ENCODE measurements at places on chromosomes 12 and 14.
A peak's percentile ranks its signal among the peaks of the same experiment; 100 is the strongest.

GRCh38 chr12:53219956-53220693 lies 11.9 kb downstream of the RARG start:
- DNase-seq = peak; percentile 89

DNA sequence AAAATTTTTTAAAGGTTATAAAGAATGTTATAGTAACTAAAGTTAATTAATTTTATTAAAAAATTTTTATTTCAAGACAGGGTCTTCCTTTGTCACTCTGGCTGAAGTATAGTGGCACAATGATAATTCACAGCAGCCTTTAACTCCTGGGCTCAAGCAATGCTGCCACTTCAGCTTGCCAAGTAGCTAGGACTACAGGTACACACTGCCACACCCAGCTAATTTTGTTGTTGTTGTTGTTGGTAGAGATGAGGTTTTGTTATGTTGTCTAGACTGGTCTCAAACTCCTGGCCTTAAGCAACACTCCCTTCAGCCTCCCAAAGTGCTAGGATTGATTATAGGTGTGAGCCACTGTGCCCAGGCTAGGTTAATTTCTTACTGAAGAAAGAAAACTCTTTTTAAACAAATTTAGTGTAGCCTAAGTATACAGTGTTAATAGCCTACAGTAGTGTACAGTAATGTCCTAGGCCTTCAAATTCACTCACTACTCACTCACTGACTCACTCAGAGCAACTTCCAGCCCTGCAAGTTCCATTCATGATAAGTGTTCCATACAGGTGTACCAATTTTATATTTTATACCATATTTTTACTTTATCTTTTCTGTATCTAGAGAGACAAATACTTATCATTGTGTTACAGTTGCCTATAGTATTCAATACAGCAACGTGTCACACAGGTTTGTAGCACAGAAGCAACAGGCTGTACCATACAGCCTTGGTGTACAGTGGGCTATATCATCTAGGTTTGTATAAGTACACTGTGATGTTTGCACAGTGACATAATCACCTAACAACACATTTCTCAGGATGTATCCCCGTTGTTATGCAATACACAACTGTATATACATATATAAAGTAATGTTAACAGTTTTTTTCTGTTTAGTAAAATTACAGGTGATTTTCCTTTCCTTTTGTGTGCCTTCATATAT lies 24.7 kb upstream of the DNAAF2 start:
- no peak for DNase-seq

DNA sequence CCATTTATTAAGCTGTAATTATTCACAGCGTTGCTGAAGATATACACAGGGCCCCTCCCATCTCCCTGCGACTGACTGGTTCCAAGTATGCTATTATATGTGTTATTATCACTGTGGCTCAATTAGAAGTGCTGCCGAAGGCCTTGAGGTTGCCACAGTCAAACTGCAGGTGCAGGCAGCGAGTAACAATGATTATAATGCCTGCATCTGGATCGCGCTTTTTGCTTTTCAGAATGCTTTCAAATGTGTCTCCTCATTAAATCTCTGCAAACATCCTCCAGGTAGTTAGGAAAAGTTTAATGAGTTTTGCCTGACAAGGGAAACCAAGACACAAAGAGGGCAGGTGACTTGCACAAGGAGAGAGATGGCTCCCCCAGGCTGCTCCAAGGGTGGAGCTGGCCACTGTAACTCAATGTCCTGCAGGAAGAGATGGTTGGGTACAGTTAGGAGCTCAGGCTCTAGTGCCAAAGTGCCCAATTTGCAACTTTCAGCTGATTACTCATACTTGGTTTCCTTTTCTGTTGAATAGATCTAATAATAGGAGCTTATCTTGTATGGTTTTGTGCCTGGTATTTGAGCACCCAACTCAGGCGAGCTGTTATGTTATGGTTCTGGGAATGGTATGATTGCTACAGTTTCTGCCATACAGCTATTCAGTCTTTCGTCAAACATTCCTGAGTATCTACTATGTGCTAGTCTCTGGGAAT lies 1.7 kb upstream of the SYNE3 start:
- no peak for DNase-seq

GRCh38 chr12:131892711-131893604 lies 1.5 kb upstream of the ULK1 start:
- DNase-seq = no peak

DNA sequence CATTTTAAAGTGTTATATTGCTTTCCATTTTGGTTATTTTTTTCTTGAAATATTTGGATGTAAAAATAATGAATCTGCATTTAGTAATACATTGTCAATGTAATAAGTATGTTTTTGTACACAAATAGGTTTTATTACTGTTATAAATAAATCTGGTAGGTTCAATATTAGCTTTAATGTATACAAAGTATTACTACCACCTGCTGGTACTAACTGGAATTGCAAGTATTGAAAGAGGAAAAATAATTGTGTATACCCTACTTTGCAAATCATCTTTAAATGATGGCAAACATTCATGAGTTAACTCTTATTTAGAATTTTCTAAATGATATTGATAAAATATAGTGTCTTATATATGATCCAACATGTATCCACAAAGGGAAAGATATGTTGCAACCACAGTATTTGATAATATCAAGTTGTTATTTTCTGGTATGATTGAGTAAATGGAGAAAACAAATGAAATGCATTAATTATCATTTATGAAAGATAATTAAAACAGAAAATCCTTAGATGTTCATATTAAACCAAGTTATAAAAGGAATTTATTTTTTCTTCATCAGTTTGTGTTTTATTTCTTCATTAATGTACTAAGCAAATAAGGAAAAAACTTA lies 3.2 kb downstream of the OR4K2 start:
- DNase-seq = no peak

DNA sequence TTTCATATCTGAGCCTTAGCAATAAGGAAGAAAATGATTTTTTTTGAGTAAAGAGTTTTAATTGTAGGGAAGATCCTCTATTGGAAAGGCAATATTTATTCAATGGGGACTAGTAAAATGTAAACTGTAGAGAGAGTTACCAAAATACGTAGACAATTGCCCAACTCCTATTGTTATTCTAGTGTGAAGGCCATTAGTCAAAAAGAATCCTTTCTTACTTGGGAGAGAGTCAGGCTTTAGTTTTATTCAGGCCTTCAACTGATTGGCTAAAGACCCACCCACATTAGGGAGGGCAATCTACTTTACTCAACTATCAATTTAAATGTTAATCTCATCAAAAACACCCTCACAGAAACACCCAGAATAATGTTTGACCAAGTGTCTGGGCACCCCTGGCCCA lies 485.8 kb upstream of the ATXN7L3B start:
- no peak for DNase-seq

- DNase-seq = no peak
These were observed 612 bp downstream of the VPS37B start for GRCh38 chr12:122895320-122895703.

GRCh38 chr14:29645117-29645516 lies 282.5 kb downstream of the PRKD1 start:
- no peak for DNase-seq

DNA sequence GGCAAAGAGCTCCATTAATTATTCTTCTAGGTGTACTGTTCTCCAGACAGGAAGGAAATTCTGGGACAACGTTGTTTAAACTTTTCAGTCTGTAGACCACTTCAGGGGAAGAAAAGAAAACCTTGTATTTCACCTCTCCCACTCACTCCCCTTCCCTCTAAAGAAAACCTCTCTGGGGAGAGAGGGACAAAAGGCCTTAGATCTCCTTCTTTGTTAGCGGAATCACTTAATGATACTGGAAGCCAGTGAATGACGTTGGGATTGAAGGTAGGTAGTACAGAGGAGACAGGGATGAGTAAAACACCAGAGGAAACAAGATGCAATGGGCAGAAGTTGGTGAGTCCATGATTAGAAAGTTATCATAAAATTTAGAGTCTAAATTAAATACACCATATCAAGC lies 38.7 kb upstream of the SGPP1 start:
- DNase-seq = no peak

- DNase-seq = no peak
These were observed 252.1 kb upstream of the NAV3 start for GRCh38 chr12:77578466-77579220.

GRCh38 chr12:88958946-88959345 lies 378.7 kb upstream of the KITLG start:
- no peak for DNase-seq

GRCh38 chr12:7716381-7716780 lies 5.1 kb downstream of the DPPA3 start:
- DNase-seq = no peak

DNA sequence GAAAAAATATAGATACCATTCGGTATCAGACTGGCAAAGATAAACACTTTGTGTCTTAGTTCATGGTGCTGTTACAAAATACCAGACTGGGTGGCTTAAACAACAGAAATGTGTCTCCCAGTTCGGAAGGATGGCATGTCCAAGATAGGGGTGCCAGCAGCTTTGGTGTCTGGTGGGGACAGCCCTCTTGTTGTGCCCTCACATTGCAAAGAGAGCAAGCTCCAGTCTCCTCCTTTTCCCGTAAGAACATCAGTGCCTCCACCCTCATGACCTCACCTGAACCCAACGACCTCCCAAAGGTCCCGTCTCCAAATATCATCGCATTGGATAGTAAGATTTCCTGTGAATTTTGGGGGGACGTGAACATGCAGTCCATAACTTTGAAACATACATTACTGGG lies 12.4 kb downstream of the ZBTB42 start:
- no peak for DNase-seq

GRCh38 chr12:100956311-100956852 lies 161.8 kb downstream of the ANO4 start:
- no peak for DNase-seq

GRCh38 chr12:12443431-12443878 lies 86.6 kb downstream of the BORCS5 start:
- no peak for DNase-seq

DNA sequence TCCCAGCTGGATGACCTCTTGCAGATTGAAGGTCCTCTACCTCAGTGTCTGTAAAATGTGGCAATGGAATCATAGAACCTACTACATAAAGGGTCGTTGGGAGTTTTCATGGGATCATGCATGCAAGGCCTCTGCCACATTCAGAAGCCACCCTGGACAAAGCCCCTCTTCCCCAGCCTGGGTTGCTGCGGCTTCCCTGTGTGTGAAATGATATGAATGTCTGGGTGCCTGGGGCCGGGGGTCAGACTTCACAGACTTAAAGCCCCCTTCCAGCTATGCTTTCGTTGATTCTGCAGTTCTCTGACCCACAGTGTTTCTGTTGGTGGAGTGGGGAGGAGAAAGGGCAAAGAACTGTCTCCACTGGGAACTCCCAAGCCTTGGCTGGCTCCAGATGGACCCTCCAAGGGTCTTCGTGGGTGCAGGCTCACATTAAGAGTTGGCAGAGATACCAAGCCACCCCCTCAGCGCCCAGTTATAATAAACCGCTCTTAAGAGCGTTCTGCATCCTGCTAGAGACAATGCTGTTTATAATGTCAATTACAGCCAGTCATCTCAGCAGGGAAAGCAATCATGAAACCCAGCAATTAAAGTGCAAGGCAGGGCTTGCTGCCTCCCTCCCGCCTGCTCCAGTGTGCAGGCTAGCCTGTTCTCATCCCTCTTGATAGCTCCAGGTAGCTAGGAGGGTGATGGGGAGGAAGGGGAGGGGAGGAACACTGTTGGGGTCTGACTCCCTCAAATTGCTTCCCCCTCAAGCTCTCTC lies 210.9 kb upstream of the FKBP4 start:
- DNase-seq = no peak

DNA sequence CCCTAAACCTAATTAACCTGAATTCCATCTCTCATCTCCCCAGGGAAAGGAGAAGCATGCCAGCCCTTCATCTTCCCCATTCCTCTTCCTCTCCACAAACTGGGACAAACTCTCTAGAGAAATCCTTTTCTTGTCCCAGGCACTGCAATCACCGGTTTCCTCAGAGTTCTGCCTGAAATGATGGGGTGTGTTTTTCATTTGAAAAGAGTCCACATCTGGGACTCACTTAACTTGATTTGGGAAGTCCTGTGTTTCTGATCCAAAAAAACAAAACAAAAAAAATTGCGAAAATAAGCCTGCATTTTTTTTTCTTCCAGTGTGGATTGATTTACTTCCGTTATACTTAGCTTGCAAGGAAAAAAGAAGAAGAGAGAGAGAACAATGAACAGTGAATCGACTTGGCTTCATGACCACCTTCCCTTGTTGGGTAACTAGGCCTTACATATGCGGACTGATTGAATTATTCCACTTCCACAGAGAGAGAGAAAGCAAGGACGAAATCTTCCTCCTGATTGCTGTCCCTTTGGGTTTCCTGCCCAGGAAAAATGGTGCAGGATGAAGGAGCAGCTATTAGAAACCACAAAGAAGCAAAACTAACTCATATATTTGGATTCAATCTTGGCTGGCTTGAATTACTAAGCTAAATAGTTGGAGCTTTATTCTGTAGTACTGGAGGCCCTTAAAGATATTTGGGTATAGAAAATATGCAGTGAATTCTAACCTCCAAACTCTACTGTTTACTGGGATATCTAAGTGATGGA lies 506.2 kb upstream of the TBX3 start:
- DNase-seq = no peak

DNA sequence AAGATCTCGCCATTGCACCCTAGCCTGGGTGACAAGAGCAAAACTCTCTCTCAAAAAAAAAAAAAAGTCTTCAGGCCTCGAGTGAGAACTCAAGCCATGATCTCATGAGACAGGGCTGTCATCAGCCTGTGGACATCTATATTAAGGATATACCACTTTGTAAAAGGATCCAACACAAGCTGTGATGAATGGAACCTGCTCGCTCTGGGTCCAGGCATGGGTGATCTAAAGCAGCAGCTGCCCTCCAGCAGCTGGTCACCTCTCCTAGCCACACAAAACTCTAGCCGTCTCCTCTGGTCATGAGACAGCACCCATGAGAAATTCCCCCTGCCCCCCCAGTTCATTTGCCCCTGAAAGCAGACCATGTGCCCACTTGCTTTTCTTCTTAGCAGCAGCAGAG lies 19.1 kb upstream of the DGLUCY start:
- DNase-seq = no peak

GRCh38 chr14:69760810-69761209 lies 6.1 kb upstream of the SRSF5 start:
- DNase-seq = no peak

- no peak for DNase-seq
These were observed 21.6 kb downstream of the TMTC2 start for GRCh38 chr12:82708061-82708879.

- DNase-seq = no peak
These were observed 572 bp upstream of the RASSF8 start for GRCh38 chr12:25957793-25958427.

GRCh38 chr12:85872497-85873091 lies 1.5 kb upstream of the NTS start:
- DNase-seq = no peak

- no peak for DNase-seq
These were observed 299.4 kb downstream of the SLC16A7 start for GRCh38 chr12:59895166-59895775.

DNA sequence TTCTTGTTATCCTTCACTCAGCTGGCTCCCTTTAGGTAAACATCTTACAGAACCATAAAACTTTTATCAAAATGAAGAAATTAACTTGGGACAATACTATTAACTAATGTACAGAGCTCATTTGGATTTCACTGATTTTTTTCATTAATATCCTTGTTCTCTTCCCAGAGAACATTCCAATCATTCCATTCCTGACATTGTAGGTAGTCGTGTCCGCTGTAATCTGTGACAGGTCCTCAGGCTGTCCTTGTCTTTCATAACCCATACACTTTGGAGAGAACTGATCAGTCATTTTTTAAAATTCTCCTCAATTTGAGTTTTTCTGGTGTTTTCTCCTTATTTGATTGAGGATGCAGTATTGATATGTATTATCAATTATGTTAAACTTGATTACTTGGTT lies 916.8 kb downstream of the GALC start:
- DNase-seq = no peak

GRCh38 chr12:80469681-80470080 lies 25.6 kb downstream of the PTPRQ start:
- DNase-seq = no peak
